ENCODE measurements at places on chromosomes 4 and X. TPM values are rescaled to one million over a fixed set of nuclear protein-coding genes. Genes with fewer than 3 reads are reported as not detected.

GRCh38 chrX:75158054-75158453 is 2.0 kb upstream of the ABCB7 start:
- no peaks in the 10 kb centered on the region for H3K36me3 ChIP-seq
- H3K4me3 ChIP-seq = no peak overlapping the region
- peaks cover 27% of the 10 kb centered on the region for H3K4me1 ChIP-seq

DNA sequence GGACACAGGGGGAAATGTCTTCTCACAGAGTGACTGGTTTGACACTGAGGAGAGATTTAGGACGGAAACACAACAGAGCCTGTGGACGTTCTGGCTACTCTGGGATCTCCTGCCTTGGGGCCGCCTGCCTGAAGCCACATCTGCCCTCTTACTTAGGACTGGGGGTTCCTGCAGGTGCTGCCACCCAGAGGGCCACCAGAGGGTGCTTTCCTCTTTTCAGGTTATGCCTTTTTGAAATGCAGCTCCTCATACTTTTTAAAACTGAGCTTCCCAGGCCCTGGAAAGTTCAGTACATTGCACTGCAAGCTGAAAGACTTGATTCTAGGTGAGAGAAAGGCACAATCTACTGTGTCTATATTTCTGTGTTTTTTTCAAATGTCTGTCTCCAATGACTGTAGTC is 92.2 kb upstream of the PGRMC2 start:
- DNase-seq = peak; percentile 36
- no peak overlapping the region for H3K4me3 ChIP-seq
- H3K27ac ChIP-seq = no peak overlapping the region
- H3K27me3 ChIP-seq = no peaks in the 10 kb centered on the region

GRCh38 chr4:123323998-123324397 is 72.6 kb upstream of the SPRY1 start:
- no peak overlapping the region for H3K4me3 ChIP-seq
- H3K27ac ChIP-seq = no peak overlapping the region
- no peaks in the 10 kb centered on the region for H3K27me3 ChIP-seq
- H3K4me1 ChIP-seq = peaks cover 5% of the 10 kb centered on the region
- DNase-seq = no peak

- peaks cover 21% of the 10 kb centered on the region for H3K4me1 ChIP-seq
- no peaks in the 10 kb centered on the region for H3K27me3 ChIP-seq
- H3K36me3 ChIP-seq = no peaks in the 10 kb centered on the region
These were observed 1.5 kb upstream of the PUDP start for GRCh38 chrX:7149411-7149810.

- H3K36me3 ChIP-seq = no peaks in the 10 kb centered on the region
- H3K27me3 ChIP-seq = no peaks in the 10 kb centered on the region
- H3K4me1 ChIP-seq = peaks cover 6% of the 10 kb centered on the region
These were observed 178.4 kb upstream of the GPRIN3 start for GRCh38 chr4:89486042-89486441.

DNA sequence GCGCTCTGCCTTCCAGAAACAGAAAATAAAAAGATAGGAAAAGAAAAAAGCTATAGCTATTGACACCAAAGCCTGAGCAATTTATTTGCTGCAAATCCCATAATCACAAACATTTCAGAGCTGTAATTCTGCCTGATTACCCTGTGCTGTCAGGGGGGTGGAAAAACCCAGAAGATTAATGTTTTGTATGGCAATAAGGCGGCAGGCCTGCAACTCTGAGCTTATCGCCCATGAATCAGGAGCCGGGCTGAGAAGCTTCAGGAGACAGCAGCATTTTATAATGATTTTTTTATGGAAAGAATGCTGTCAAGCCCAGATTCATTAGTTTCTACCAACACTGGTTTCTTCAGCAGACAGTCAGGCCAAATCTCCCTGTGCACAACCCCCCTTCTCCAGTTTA is 82.6 kb upstream of the TMEM164 start:
- H3K27me3 ChIP-seq = peaks cover 2% of the 10 kb centered on the region
- no peak overlapping the region for H3K4me3 ChIP-seq
- H3K4me1 ChIP-seq = no peaks in the 10 kb centered on the region
- H3K27ac ChIP-seq = no peak overlapping the region
- DNase-seq = no peak

GRCh38 chrX:119226446-119226845 is 9.6 kb upstream of the PGRMC1 start:
- peaks cover 1% of the 10 kb centered on the region for H3K27me3 ChIP-seq
- peaks cover 23% of the 10 kb centered on the region for H3K4me1 ChIP-seq
- H3K4me3 ChIP-seq = no peak overlapping the region
- DNase-seq = no peak

MID1 gene
- total RNA-seq = 18.3 TPM

P2RY4 gene
- total RNA-seq = not detected

ARX gene
- total RNA-seq = not detected

ERAS gene
- total RNA-seq = not detected

EVC gene
- 33.9 TPM for total RNA-seq

PTTG2 gene
- not detected for total RNA-seq

TMPRSS11F gene
- not detected for total RNA-seq

TEX13D gene
- total RNA-seq = not detected

SPATA4 gene
- 0.32 TPM for total RNA-seq

Data from HFFc6 (cell line).